Peyer's patch (tissue), 4 donors: ENCODE measurements at places on chromosomes 7 and 10.

DNA sequence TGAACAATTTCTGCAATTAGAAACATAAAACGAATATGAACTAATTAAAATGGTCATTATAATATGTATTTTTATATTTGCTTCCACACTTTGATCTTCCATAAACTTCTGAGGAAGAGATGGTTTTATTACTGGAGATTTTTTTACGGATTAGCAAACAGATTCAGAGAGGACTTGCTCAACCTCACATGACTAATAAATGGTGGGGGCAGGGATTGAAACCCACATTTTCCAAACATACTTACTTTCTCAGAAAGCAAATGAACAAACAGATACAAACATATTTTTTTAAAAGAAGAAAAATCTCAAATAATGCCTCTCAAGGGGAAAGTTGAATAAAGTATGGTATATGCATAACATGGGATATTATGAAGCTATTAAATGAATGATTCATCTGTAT, 18.3 kb downstream of the ANKMY2 start:
- DNase-seq, result no peak

GRCh38 chr10:65940816-65941662, 984.8 kb upstream of the LRRTM3 start:
- DNase-seq, result no peak

- DNase-seq, result no peak
These were observed 105.1 kb upstream of the TCF7L2 start for GRCh38 chr10:112844681-112845544.

- no peak for DNase-seq
These were observed 71.7 kb downstream of the MYL10 start for GRCh38 chr7:101557421-101557820.

- no peak for DNase-seq
These were observed 79.5 kb downstream of the CARD11 start for GRCh38 chr7:2964208-2964607.

- DNase-seq, result no peak
These were observed 31.4 kb downstream of the PALS2 start for GRCh38 chr7:24604630-24605029.
